ENCODE measurements at places on chromosomes 6 and 20.

DNA sequence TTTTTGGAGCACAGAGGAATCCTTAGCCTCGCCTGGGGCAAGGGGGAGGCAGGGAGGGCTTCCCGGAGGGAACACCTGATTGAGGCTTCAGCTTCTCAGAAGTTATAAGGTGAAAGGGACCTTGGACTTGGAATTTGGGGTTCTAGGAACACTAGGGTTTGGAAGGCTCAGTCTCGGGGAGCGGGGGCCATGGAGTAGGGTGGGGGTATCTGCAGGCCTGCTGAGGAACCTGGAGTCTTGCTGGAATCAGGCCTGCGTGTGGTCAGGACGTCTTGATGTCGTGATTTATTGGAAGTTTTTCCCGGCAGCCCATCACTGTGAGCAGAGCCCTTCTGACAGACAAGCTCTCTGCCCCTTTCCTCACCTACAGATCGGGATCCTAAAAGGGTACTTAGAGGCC, 50.7 kb downstream of the EFCAB8 start:
- no peak for DNase-seq

GRCh38 chr20:21840991-21841390, 135.5 kb downstream of the PAX1 start:
- DNase-seq = no peak

- DNase-seq = no peak
These were observed 128.8 kb upstream of the CDH4 start for GRCh38 chr20:61123286-61123685.

DNA sequence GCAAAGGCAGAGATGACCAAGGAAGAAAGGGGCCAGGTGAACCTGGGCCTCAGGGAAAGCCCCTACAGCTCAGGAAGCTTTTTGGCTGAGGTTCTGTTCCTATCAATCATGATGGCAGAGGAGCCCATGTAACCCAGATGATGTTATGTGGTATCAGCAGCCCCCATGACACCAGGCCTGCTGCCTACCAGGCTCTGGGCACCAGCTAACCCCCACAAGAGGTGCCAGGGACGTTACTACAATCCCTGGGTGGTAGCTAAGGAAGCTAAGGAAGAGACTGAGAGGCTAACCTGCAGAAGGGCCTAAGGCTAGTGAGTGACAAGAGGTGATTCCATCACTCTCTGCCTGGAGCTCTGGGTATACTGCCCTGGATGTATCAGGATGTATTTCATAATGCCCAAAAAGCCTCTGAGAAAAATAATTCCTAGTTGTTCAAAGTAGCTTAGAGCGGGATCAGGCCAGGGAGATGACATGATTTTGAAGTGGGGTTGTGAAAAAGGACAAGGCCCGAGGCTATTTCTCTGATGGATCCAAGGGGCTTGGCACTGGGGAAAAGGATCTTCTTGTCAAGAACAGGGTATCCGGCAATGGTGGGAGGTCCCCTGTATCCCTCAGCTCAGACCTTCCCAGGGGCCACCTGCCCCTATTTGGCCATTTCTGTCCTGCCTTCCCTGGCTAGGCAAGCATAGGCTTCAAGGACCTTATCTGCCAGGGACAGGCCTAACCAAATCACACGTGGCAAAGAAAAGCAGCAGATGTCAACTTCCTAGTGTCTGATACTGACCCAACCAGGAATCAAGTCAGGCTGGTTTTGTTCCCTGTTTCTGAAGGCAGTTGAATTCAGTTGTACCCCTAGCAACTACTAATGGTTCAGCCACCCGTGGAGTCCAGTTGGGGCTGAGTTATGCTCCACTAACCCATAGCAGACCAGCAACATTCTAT, 41.3 kb downstream of the PANK2 start:
- no peak for DNase-seq

DNA sequence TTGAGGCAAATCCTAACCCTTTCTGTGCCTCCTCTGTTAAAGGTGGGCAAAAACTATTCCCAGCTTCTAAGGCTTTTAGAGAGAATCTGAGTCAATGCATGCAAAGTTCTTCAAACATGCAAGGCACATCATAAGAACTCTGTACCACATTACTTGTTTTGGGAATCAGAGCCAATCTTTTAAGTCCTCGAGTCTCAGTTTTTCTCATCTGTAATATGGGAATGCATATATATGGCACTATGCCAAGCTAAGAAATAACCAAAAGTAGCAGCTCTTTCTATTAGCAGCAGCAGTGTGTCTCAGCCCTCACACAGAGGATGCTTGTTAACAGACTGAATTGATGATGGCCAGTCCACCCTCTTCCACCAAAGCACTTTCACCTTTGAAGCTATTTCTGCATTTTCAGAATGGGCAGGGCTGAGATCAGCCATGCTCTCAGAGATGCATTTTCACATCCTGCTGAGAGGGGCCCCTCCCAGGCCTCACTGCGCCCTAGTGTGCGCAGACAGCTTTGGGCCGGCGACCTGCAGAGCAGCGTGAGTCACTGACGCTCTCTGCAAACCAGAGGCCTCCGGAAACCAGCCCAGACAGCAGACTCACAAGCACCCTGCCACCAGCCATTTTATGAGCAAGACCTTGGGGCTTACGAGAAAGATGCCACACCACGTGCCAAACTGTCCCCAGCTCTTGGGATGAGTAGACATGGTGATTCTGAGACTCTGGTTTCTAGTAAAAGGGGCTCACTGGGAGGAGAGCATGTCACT, 138.0 kb downstream of the NFATC2 start:
- peak; percentile 74 for DNase-seq

All from stimulated activated CD8-positive, alpha-beta memory T cell treated with anti-CD3 and anti-CD28 coated beads, Interleukin-7, amount 100 ng/mL, for 24 hours (primary cell).